Activated CD4-positive, CD25-positive, alpha-beta regulatory T cell (primary cell): ENCODE measurements at places on chromosomes 5 and 9.

DNA sequence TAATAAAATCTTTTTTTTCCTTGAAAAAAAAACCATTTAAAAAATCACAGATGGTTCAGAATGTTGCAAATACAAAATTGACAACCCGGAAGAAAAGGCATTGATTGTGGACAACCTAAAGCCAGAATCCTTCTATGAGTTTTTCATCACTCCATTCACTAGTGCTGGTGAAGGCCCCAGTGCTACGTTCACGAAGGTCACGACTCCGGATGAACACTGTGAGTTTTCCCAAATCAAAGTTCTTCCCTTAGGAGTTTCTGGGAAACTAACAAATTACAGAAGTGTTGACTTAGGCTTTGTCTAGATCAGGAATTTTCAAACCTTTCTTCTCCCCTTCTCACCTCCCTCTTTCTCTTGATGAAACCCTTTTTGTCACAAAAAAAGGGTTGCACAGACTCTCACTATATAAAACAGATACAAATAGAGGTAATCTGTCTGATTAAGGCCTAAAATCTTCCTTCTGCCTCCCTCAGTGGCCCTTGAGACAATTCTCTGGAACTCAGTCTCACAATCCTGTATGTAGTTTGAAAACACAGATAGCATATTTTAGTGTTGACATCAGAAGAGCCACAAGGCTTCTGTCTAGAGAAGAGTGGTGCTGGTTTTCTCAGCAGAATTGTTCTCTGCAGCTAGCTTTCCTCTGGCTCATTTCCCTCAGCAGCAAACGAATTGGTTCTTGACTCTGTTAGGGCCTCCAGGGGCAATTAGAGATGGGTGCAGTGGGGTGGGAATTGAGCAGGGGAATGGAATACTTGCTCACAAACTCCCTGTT, 79.5 kb downstream of the OSMR start:
- DNase-seq: no peak

DNA sequence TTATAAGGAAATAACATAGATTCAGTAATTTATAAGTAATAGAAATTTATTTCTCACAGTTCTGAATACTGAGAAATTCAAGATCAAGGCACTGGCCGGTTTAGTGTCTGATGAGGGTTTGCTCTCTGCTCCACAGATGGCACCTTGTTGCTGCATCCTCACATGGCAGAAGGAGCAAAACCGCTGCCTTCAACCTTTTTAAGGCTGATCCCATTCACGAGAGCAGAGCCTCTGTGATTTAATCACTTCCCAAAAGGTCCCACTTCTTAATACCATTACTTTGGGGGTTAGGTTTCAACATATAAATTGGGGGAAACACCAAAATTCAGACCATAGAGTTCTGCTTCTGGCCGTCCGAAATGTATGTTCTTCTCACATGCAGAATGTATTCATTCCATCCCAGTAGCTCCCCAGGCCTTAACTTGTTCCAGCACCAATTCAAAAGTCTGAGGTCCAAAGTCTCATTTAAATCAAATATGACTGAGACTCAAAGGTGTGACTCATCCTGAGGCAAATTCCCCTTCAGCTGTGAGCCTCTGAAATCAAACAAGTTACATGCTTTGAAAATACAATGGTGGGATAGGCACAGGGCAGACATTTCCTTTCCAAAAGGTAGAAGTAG, 30.6 kb downstream of the BAAT start:
- no peak for DNase-seq

GRCh38 chr5:50559955-50560354, 106.5 kb upstream of the PARP8 start:
- no peak for DNase-seq

DNA sequence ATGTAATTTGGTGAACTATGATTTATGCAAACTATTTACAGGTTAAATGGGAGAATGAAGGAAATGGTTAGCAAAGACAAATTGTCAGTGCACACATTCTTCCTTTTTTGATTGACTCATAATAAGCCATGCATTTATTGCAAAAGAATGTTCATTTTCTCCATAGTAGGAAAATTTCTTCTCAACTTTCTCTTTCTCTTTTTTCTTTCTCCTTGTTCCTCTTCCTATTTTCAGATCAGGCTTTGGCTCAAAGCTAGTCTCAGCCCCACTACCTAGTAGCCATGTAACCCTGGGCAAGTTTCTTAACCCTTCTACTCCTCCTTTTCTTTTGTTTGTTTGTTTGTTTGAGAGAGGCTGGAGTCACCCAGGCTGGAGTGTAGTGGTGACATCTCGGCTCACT, 156.6 kb downstream of the PIK3R1 start:
- DNase-seq: no peak

DNA sequence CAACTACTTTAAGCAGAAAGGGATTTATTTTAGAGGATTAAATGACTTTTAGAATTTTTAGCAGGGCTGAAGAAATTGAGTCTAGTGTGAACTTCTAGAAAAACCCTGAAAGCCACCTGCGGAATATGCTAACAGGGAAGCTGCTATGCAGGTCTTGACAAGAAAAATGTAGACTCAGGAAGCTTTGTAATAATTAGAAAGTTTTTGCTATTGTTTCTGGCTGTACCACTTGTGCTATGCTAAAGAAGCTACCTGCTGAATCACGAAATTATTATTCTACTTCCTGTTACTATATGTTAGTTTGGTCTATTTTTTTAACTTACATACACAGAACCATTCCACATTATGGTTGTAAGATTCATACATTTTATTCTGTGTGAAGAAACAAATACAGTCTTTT, 74.0 kb upstream of the CHSY3 start:
- no peak for DNase-seq
